Calu3 (cell line): ENCODE measurements at places on chromosomes 13 and 19. TPM values are rescaled to one million over a fixed set of nuclear protein-coding genes. Genes with fewer than 3 reads are reported as not detected.
A peak's percentile ranks its signal among the peaks of the same experiment; 100 is the strongest.

ZFP82 gene
- total RNA-seq = not detected in 2 replicates

IL4I1 gene
- 8.2 and 10.7 TPM in 2 replicates for total RNA-seq

KCNJ14 gene
- total RNA-seq = 9.6 and 9.9 TPM in 2 replicates

C19orf38 gene
- total RNA-seq = 0.51 TPM in 1 of 2 replicates, not detected in the other

TEX101 gene
- not detected in 2 replicates for total RNA-seq

KLK7 gene
- 6.5 and 7.9 TPM in 2 replicates for total RNA-seq

C19orf85 gene
- total RNA-seq = not detected in 2 replicates

DNA sequence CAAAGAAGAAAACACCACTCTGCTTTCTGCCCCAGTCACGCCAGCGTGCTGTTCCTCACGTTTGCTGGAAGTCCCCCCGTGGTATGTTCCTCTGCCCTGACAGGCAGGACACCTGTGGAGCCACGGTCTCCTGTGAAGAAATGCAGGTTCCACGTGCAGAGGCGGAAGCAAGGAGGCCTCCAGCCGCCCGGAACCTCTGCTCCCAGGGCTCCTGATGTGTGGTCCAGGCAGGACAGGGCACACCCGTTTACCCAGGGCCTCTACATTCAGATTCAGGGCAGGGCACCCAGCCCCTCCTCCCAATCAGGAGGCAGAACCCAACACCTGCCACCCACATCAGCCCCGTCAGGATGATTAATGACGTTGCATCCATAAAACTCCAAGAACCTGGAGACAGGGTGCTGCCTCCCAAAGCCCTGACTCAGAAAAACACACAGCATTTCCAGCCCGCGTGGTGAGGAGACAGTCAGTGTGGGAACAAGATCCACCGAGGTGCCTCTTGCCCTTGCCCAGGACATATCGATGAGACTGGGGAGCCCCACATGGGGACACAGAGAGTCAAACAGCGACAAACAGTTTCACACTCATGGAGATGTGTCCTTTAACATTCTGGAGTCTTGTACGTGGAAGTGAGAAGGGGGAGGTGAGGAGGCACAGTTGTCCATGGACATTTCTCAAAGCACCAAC, 76.2 kb downstream of the COL4A1 start:
- DNase-seq = no peak
- no peaks in the 10 kb centered on the region for H3K36me3 ChIP-seq
- H3K27me3 ChIP-seq = no peaks in the 10 kb centered on the region
- H3K27ac ChIP-seq = no peak overlapping the region
- no peak overlapping the region for H3K4me3 ChIP-seq

- H3K4me1 ChIP-seq = no peaks in the 10 kb centered on the region
- H3K27ac ChIP-seq = no peak overlapping the region
- DNase-seq = no peak
These were observed 23.3 kb upstream of the RNF113B start for GRCh38 chr13:98200211-98200878.

DNA sequence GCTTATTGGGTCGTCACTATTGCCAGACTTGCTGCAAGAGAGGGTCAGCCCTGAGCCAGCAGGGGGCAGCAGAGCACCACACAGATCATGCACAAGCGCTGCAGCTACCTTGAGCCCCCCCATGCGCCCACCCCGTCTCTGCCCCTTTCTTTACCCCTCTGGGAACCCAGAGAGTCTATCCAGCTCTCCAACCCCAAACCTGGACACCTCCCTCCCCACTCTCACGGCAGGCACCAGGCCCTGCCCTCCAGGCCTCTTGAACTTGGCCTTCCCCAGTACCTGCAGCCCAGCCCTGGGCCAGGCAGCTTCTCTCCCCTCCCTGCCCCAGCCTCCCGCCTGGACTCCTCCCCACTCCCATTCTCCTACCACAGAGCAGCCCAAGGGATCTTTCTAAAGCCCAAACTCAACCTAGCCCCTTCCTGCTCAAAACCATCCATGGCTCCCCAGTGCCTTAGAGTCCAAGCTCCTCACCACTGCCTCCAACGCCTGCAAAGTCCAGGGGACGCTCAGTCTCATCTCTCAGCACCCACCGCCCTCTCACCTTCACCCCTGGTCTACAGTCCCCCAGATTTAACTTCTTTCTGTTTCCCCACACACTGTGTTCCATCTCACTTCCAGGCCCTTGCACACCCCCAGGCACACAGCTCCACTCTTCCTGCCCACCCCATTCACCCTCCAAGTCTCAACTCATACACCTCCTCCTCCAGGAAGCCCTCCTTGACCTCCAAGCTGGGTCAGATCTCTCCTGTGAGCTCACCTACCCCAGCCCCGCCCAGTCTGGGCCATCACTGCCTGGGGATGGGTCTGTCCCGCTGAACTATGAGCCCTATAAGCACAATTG, 9.4 kb upstream of the CEACAM16 start:
- H3K27ac ChIP-seq = peak overlapping the region; percentile 14
- no peaks in the 10 kb centered on the region for H3K27me3 ChIP-seq
- DNase-seq = peak; percentile 91
- no peak overlapping the region for H3K4me3 ChIP-seq
- H3K4me1 ChIP-seq = peaks cover 62% of the 10 kb centered on the region

- no peak for DNase-seq
- no peaks in the 10 kb centered on the region for H3K27me3 ChIP-seq
- peaks cover 7% of the 10 kb centered on the region for H3K36me3 ChIP-seq
- H3K27ac ChIP-seq = no peak overlapping the region
- peaks cover 9% of the 10 kb centered on the region for H3K4me1 ChIP-seq
- no peak overlapping the region for H3K4me3 ChIP-seq
These were observed 5.7 kb downstream of the ATP8B3 start for GRCh38 chr19:1806184-1807029.

GRCh38 chr19:29040292-29040691, 172.7 kb downstream of the UQCRFS1 start:
- H3K27ac ChIP-seq = no peak overlapping the region
- H3K4me3 ChIP-seq = no peak overlapping the region
- H3K36me3 ChIP-seq = no peaks in the 10 kb centered on the region
- DNase-seq = no peak
- no peaks in the 10 kb centered on the region for H3K4me1 ChIP-seq

- no peaks in the 10 kb centered on the region for H3K4me1 ChIP-seq
- H3K27me3 ChIP-seq = peaks cover 13% of the 10 kb centered on the region
- H3K36me3 ChIP-seq = no peaks in the 10 kb centered on the region
- no peak overlapping the region for H3K4me3 ChIP-seq
- no peak for DNase-seq
- no peak overlapping the region for H3K27ac ChIP-seq
These were observed 94.3 kb upstream of the PABPC3 start for GRCh38 chr13:25001476-25002206.

- peak; percentile 50 for DNase-seq
- H3K36me3 ChIP-seq = no peaks in the 10 kb centered on the region
- no peak overlapping the region for H3K27ac ChIP-seq
These were observed 8.9 kb upstream of the CYP4F3 start for GRCh38 chr19:15631817-15632216.

DNA sequence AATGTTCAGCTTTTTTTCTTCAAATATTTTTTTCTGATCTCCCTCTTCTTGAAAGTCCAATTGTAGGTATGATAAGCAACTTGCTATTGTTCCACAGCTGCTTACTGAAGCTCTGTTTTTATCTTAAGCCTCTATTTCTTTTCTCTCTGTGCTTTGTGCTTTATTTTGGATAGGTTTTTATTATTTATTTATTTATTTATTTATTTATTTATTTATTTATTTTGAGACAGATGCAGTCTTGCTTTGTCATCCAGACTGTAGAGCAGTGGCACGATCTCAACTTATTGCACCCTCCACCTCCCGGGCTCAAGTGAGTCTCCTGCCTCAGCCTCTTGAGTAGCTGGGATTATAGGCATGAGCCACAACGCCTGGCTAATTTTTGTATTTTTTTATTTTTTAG, 199.4 kb downstream of the KLF12 start:
- peaks cover 11% of the 10 kb centered on the region for H3K4me1 ChIP-seq
- no peak overlapping the region for H3K27ac ChIP-seq
- no peaks in the 10 kb centered on the region for H3K27me3 ChIP-seq
- H3K36me3 ChIP-seq = no peaks in the 10 kb centered on the region
- DNase-seq = no peak
- H3K4me3 ChIP-seq = peak overlapping the region; percentile 22

GRCh38 chr13:69287050-69287698, 820.5 kb upstream of the ATXN8OS start:
- no peak overlapping the region for H3K4me3 ChIP-seq
- no peaks in the 10 kb centered on the region for H3K27me3 ChIP-seq
- DNase-seq = no peak
- H3K36me3 ChIP-seq = no peaks in the 10 kb centered on the region

DNA sequence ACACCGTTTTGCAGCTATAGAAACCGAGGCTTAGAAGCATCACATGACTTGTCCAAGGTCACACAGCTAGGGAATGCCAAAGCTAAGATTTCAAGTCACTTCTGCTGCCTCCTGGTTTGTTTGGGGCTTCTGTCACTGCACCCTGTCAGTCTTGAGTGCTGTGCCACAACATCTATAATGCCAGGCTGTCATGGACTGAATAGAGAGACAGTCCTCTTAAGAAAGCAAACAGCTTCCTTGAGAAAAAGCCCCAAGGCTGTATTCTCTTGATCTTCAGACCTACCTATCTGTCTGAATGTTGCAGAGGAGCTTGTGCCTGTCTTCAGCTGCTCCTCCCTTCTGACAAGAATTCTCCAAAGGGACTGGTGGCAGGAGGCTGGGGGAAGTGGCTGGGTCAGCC, 81.6 kb downstream of the OLFM4 start:
- no peak overlapping the region for H3K27ac ChIP-seq
- DNase-seq = no peak
- H3K4me3 ChIP-seq = no peak overlapping the region
- no peaks in the 10 kb centered on the region for H3K4me1 ChIP-seq

GRCh38 chr13:92054389-92054788, 656.0 kb downstream of the GPC5 start:
- no peak overlapping the region for H3K27ac ChIP-seq
- no peaks in the 10 kb centered on the region for H3K36me3 ChIP-seq
- H3K4me1 ChIP-seq = no peaks in the 10 kb centered on the region
- H3K27me3 ChIP-seq = no peaks in the 10 kb centered on the region
- no peak overlapping the region for H3K4me3 ChIP-seq
- no peak for DNase-seq

DNA sequence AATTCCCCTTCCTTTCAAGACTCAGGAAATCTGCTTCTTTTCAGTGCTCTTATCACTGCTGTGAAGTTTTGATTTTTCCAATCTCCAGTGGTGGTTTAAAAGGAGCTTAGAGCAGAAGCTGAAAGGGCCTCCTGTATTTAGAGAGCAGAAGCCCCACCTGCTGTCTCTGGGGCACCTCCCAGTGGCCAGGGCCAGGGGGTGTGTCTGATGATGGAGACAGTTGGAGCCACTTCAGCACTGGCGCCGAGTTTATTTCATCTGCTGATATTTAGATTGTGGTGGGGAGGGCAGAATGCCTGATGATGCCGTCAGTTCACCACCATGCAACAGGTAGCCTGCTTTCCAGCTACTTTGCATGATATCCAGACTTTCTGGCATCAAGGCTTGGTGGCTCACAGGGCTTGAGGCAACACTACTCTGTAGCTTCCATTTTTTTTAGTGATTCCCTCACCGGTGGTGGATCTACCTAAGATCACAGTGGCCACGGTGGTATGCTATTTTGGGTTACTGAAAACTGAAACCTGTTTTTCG, 371.9 kb downstream of the KCNRG start:
- DNase-seq = peak; percentile 30
- H3K4me1 ChIP-seq = no peaks in the 10 kb centered on the region
- no peaks in the 10 kb centered on the region for H3K36me3 ChIP-seq
- H3K4me3 ChIP-seq = no peak overlapping the region
- H3K27me3 ChIP-seq = no peaks in the 10 kb centered on the region
- H3K27ac ChIP-seq = no peak overlapping the region

DNA sequence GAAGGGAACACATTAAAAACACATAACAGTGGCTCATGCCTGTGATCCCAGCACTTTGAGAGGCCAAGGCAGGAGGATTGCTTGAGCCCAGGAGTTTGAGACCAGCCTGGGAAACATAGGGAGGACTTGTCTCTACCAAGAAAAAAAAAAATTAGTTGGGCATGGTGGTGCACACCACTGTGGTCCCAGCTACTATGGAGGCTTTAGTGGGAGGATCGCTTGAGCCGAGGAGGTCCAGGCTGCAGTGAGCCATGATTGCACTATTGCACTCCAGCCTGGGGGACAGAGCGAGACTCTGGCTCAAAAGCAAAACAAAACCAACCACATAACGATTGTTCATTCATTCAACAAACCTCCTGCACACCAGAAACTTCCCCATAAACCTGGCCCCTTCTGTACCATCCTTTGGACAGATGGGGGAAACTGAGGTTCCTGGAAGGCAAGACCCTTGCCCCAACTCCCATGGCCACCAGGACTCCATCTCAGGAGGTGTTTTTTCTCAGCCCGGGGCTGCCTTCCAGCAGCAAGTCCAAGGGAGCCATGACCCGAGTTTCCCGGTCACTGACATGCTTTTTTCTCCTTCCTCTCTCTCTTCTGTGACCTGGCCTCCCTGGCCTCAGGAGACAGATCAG, 4.3 kb downstream of the FOSB start:
- H3K27ac ChIP-seq = peak overlapping the region; percentile 99
- peak overlapping the region; percentile 20 for H3K4me3 ChIP-seq
- H3K4me1 ChIP-seq = peaks cover 45% of the 10 kb centered on the region
- DNase-seq = no peak

GRCh38 chr13:94033830-94034642, 445.4 kb downstream of the DCT start:
- no peaks in the 10 kb centered on the region for H3K4me1 ChIP-seq
- no peak for DNase-seq
- no peak overlapping the region for H3K27ac ChIP-seq
- H3K27me3 ChIP-seq = no peaks in the 10 kb centered on the region
- no peak overlapping the region for H3K4me3 ChIP-seq

DNA sequence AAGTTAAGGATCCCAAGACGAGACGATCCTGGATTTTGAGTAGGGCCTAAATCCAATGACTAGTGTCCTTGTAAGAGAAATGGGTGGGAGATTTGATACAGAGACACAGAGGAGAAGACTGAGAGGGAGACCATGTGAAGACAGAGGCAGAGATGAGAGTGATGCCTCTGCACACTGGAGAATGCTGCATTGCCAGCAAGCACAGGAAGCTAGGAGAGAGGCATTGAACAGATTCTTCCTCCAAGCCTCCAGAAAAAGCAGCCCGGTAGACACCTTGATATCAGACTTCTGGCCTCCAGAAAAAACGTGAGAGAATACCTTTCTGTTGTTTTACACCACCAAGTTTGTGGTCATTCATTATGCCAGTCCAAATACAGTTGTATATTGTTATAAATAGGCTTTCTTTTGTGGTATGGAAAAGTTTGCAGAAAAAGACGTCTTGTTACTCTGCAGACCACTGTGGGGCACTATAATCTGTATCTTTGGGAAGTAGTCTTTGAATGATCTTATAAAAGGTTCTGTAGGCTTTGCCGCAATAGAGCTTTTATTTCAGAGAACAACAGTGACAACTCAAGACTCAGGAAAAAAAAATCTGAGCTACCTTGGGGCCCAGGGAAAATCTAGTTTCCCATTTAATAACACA, 17.9 kb upstream of the RFC3 start:
- no peaks in the 10 kb centered on the region for H3K4me1 ChIP-seq
- no peaks in the 10 kb centered on the region for H3K27me3 ChIP-seq
- H3K27ac ChIP-seq = no peak overlapping the region
- no peak for DNase-seq

GRCh38 chr13:29474991-29475390, 120.5 kb downstream of the SLC7A1 start:
- H3K4me3 ChIP-seq = no peak overlapping the region
- DNase-seq = no peak
- H3K27me3 ChIP-seq = peaks cover 36% of the 10 kb centered on the region
- no peaks in the 10 kb centered on the region for H3K36me3 ChIP-seq
- H3K4me1 ChIP-seq = no peaks in the 10 kb centered on the region
- no peak overlapping the region for H3K27ac ChIP-seq
